ENCODE measurements at places on chromosomes 2 and 18. TPM values are rescaled to one million over a fixed set of nuclear protein-coding genes. Genes with fewer than 3 reads are reported as not detected.
A peak's percentile ranks its signal among the peaks of the same experiment; 100 is the strongest.

GRCh38 chr2:119234021-119235019 lies 10.7 kb downstream of the STEAP3 start:
- H3K27ac ChIP-seq, result no peak overlapping the region
- no peak overlapping the region for H3K4me3 ChIP-seq
- no peaks in the 10 kb centered on the region for H3K27me3 ChIP-seq

DNA sequence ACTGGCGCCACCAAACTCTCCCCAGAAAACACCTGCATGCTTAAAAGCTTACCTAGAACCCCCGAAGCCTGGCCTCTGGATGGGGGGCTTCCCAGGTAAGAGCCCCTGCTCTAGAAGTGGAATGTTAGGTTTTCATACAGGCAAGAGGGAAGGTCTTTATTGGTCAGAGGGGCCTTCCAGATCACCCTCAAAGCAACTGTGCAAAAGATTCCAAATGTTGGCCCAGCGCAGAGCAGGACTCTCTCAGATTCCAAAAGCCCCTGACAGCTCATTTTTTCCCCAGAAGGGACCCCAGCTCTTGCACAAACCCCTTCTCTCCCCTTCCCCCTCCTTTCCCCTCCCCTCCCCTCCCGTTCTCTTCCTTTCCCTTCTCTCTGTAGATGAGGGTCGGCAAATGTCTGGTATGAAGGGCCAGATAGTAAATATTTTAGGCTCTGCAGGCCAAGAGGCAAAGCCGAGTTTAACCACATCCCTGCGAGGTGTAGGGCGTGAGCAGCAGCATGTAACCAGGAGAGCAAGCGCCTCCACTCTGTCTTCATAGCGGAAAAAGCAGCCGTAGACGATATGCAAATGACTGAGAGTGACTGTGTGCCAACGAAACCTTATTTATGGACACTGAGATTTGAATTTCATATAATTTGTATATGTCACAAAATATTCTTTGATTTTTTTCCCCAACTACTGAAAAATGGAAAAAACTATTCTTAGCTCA lies 116.9 kb downstream of the SMAD7 start:
- no peak for DNase-seq
- peaks cover 18% of the 10 kb centered on the region for H3K27me3 ChIP-seq
- H3K27ac ChIP-seq, result peak overlapping the region; percentile 89
- peak overlapping the region; percentile 78 for H3K4me3 ChIP-seq

GRCh38 chr2:238596571-238597551 lies 170.1 kb downstream of the ASB1 start:
- H3K4me3 ChIP-seq, result peak overlapping the region; percentile 76
- DNase-seq, result peak; percentile 88
- peak overlapping the region; percentile 75 for H3K27ac ChIP-seq
- H3K27me3 ChIP-seq, result peaks cover 11% of the 10 kb centered on the region
- H3K4me1 ChIP-seq, result peaks cover 36% of the 10 kb centered on the region

GRCh38 chr2:135163306-135163705 lies 111.2 kb downstream of the RAB3GAP1 start:
- no peaks in the 10 kb centered on the region for H3K27me3 ChIP-seq
- H3K4me1 ChIP-seq, result peaks cover 23% of the 10 kb centered on the region
- no peak for DNase-seq

DNA sequence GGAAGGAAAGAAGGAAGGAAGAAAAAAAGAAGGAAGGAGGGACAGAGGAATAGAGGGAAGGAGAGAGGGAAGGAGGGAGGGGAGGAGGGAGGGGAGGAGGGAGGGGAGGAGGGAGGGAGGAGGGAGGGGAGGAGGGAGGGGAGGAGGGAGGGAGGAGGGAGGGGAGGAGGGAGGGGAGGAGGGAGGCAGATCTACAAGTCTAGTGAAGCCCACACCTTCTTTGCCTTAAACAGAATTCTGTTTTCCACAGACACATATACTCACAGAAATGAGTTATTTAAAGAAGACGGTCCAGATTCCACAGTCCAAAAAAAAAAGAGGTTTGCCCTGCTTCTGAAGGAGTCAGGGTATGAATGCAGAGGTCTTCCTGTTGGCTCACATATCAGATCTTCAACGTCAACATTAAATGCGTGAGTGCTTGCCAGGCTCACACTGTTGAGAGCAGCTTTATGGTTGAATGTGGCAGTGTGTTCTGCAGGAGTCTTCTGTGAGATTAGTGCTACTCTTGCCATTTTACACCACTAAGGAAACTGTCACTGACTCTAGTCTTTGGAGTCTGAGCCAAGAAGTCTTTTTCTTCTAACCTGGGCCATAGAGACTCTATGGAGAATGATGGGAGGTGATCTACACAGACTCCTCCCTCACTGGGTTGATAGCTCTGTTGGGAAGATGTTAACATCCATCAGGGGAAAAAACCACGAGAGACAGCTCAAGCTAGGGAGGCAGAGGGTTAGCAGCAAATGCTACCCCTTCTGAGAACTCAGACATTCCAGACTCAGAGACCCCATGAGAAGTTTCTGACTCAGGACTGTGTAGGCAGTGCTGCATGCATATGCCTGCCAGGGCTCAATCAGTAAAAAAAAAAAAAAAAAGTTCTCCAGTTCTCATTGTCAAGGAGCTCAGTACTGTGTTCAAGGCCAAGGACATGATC lies 23.3 kb downstream of the PAX8 start:
- no peak overlapping the region for H3K4me3 ChIP-seq
- H3K4me1 ChIP-seq, result peaks cover 72% of the 10 kb centered on the region

DNA sequence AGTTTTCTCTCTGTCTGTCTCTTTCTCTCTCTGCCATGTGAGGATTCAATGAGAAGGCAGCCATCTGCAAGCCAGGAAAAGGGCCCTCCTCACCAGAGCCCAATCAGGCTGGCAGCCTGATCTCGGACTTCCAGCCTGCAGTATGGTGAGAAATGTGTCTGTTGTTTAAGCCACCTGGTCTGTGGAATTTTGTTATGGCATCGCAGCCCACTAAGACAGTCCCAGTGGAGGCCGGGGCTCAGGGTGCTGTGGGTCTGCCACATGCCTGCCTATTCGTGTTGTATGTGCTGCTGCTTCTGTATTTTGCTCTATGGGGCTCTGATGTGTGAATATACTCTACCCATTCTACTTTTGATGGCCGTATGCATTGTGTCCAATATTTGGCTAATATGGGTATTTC lies 139.0 kb upstream of the HS6ST1 start:
- DNase-seq, result no peak
- H3K27ac ChIP-seq, result no peak overlapping the region
- no peaks in the 10 kb centered on the region for H3K4me1 ChIP-seq
- peaks cover 20% of the 10 kb centered on the region for H3K27me3 ChIP-seq
- no peaks in the 10 kb centered on the region for H3K36me3 ChIP-seq
- H3K4me3 ChIP-seq, result no peak overlapping the region

DNA sequence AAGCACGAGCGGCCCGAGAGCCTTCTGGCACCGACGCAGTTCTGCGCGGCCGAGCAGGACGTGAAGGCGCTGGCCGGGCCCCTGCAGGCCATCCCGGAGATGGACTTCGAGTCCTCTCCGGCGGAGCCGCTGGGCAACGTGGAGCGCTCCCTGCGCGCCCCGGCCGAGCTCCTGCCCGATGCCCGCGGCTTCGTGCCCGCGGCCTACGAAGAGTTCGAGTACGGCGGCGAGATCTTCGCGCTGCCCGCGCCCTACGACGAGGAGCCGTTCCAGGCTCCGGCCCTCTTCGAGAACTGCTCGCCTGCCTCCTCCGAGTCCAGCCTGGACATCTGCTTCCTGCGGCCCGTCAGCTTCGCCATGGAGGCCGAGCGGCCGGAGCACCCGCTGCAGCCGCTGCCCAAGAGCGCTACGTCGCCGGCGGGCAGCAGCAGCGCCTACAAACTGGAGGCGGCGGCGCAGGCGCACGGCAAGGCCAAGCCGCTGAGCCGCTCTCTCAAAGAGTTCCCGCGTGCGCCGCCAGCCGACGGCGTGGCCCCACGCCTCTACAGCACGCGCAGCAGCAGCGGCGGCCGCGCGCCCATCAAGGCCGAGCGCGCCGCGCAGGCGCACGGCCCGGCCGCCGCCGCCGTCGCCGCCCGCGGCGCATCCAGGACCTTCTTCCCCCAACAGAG lies 70.4 kb downstream of the ARHGEF33 start:
- peak; percentile 50 for DNase-seq
- H3K27me3 ChIP-seq, result peaks cover 12% of the 10 kb centered on the region
- no peaks in the 10 kb centered on the region for H3K36me3 ChIP-seq
- no peaks in the 10 kb centered on the region for H3K4me1 ChIP-seq
- H3K4me3 ChIP-seq, result peak overlapping the region; percentile 56

GRCh38 chr2:10380048-10380926 lies 67.8 kb downstream of the ODC1 start:
- peaks cover 33% of the 10 kb centered on the region for H3K4me1 ChIP-seq
- no peaks in the 10 kb centered on the region for H3K27me3 ChIP-seq
- no peak for DNase-seq
- no peaks in the 10 kb centered on the region for H3K36me3 ChIP-seq

DNA sequence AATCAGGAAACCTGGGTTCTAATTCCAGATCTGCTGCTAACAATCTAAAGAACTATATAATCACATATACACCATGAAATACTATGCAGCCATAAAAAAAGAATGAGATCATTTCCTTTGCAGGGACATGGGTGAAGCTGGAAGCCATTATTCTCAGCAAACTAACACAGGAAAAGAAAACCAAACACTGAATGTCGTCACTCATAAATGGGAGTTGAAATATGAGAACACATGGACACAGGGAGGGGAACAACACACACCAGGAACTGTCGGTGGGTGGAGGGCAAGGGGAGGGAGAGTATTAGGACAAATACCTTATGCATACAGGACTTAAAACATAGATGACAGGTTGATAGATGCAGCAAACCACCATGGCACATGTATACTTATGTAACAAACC lies 33.2 kb downstream of the CDH2 start:
- peaks cover 58% of the 10 kb centered on the region for H3K4me1 ChIP-seq
- no peaks in the 10 kb centered on the region for H3K27me3 ChIP-seq
- no peak overlapping the region for H3K4me3 ChIP-seq

GRCh38 chr2:216727346-216728122 lies 32.2 kb upstream of the IGFBP5 start:
- no peak overlapping the region for H3K4me3 ChIP-seq
- H3K27me3 ChIP-seq, result peaks cover 36% of the 10 kb centered on the region
- no peaks in the 10 kb centered on the region for H3K36me3 ChIP-seq
- no peak overlapping the region for H3K27ac ChIP-seq

DNA sequence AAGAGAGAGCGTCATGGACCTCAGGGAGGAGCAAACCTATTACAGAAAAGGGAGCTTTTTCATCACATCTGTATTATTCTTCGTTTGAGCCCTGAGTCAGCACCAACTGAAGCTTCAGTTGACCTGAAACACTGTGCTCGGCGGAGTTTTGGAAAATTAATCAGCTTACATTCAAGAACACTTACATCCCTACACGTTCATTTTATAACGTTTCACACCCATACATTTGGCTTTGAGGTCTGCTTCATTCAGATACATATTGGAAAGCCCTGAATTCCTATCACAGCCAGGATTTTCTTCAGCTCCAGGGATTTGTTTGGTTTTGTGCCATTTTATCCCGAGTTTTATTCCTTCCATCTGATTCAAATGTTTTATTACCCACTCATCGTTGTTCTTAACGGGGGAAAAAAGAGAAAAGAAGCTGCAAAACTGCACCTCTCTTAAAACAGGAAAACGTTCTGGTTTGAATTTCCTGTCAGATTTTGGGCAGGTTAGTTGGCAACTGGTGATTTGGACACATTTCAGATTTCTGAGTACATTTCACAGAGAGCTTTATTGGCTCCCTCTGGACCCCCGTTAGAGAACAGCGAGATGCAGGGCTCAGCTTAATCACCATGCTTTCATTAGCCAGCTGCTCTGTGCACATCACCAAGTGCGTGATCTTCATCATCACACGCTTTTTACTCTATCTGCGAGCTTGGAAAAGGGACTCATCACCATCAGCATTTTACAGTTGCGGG lies 88.8 kb downstream of the CDC42EP3 start:
- peaks cover 67% of the 10 kb centered on the region for H3K4me1 ChIP-seq
- peaks cover 16% of the 10 kb centered on the region for H3K36me3 ChIP-seq
- DNase-seq, result no peak
- H3K27ac ChIP-seq, result peak overlapping the region; percentile 39
- no peaks in the 10 kb centered on the region for H3K27me3 ChIP-seq

GRCh38 chr18:51235009-51235789 lies 37.7 kb upstream of the MEX3C start:
- H3K4me1 ChIP-seq, result peaks cover 7% of the 10 kb centered on the region
- peaks cover 3% of the 10 kb centered on the region for H3K27me3 ChIP-seq
- H3K27ac ChIP-seq, result no peak overlapping the region
- no peak overlapping the region for H3K4me3 ChIP-seq

DNA sequence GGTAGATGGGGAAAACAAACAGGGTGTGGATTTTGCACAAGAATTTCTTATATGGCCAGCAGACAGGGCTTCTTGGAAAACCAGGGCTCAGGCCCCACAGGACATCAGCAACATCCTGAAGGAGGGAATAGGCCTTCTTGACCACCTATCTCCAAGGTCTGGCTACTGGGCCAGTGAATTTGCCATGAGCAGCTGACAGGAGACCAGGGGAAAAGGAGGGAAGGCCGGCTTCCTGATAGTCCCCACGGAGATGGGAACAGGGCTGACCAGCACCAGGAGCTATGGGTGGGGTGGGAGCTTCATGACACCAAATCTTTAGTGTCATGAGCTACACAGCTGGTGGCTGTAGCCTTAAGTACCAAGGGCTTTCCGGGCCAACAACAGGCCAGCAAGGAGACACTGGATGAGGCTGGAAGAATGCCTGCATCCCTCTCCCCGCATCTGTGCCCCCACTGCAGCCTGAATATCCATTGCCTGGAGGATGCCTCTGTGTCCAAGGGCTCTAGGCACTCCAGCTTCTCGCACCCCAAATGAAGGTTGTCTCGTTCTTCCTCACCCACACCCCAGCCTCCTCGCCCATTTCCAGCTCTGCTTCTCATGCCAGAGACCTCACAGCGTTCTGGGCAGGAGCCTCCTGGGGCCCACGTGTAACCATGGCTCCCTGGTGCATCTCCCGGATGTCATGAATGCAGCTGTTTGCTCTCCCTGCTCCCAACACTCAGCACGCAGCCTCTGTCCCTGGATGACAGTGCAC lies 74.8 kb downstream of the EMX1 start:
- no peaks in the 10 kb centered on the region for H3K27me3 ChIP-seq
- no peak overlapping the region for H3K4me3 ChIP-seq
- no peak for DNase-seq
- H3K36me3 ChIP-seq, result no peaks in the 10 kb centered on the region
- no peak overlapping the region for H3K27ac ChIP-seq
- peaks cover 10% of the 10 kb centered on the region for H3K4me1 ChIP-seq

- H3K4me1 ChIP-seq, result no peaks in the 10 kb centered on the region
- no peaks in the 10 kb centered on the region for H3K36me3 ChIP-seq
- H3K4me3 ChIP-seq, result no peak overlapping the region
- no peak overlapping the region for H3K27ac ChIP-seq
Observed at GRCh38 chr2:168371273-168372019, 84.6 kb upstream of the CERS6 start.

Gene FSHR
- total RNA-seq, result not detected

Gene RSAD2
- total RNA-seq, result not detected

Gene FAM110C
- not detected for total RNA-seq

Gene GKN1
- not detected for total RNA-seq

Gene HK2
- total RNA-seq, result 26.2 TPM

Gene GPAT2
- total RNA-seq, result 4.2 TPM

Gene ITM2C
- 54.7 TPM for total RNA-seq

Gene LIMS2
- total RNA-seq, result 53.4 TPM

Gene CD8B2
- not detected for total RNA-seq

Gene ZNF513
- total RNA-seq, result 12.6 TPM

Measured in HFFc6 (cell line).